Muscle of back (tissue), 13 donors: ENCODE measurements at places on chromosomes 13 and 19.

GRCh38 chr19:49920624-49921363, 8.2 kb upstream of the ATF5 start:
- DNase-seq: no peak

- DNase-seq: no peak
Measured at GRCh38 chr19:19192910-19193423, 909 bp downstream of the RFXANK start.

DNA sequence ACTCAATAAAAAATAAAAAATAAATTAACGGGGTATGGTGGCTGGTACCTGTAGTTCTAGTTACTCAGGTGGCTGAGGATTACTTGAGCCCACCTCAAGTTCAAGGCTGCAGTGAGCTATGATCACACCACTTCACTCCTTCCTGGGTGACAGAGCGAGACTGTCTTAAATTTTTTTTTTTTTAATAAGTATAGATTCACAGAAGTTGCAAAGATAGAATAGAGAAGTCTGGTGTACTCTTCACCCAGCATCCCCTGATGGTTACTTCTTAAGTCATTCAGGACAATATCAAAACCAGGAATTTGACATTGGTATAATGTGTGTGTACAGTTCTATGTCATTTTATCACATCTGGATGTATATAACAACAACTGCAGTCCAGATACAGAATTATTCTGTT, 7.7 kb upstream of the CD22 start:
- no peak for DNase-seq

DNA sequence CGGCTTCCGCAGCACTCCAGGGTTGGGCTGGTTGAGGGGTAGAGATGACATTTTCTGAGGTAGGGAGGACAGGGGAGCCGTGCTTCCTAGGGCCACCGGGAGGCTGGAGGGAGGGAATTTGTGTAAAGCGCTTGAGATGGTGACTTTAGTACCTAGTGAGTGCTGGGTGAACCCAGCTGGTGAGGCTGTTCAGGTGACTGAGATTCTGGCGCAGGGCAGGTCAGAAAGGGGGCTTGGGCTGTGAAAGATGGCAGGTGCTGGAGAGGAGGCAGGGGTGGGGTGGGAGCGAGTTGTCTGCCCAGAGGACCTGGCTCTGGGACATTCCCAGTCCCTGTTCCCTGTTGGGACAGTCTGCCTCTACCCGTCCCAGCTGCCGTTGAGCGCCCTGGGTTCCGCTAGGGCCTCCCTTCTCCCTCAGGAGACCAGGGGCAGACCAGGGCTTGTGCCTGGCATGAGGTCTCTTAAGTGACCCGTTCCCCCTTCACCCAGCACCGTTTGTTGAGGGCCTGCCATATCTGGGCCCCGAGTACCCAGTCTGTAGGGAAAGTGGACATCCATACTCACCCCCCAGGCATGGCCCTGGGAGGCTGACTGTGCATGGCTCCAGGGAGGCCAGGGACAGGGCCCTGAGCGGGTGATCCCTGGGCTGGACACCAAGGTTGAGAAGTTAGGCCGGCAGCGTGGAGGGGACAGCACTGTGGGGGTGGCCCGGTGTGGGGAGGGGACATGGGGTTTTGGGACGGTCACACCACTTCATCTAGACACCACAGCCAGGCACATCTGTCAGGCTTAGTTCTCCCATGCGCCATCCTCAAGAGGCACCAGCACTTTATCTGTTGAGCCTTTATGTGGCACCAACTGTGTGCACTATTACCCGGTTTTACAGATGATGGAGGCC, 5.0 kb downstream of the PTOV1 start:
- no peak for DNase-seq

DNA sequence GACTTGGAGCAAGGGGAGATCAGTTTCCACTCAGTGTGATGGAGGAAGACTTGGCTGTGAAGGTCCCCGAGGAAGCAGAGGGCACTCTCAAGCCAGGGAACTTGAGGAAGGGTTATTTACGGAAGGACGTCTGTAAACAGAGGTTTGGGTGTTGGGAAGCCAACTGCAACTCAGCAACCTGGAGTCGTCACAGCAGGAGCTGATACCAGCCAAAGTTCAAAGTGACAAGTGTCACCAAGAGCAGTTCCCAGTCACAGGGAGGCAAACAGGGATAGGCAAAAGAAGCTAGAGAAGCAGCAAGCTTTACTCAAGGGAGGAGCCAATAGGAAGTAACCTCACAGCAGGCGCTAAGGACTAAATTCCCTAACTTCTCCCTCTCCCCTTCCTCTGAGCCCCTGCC, 205.5 kb downstream of the EFNB2 start:
- DNase-seq: no peak

DNA sequence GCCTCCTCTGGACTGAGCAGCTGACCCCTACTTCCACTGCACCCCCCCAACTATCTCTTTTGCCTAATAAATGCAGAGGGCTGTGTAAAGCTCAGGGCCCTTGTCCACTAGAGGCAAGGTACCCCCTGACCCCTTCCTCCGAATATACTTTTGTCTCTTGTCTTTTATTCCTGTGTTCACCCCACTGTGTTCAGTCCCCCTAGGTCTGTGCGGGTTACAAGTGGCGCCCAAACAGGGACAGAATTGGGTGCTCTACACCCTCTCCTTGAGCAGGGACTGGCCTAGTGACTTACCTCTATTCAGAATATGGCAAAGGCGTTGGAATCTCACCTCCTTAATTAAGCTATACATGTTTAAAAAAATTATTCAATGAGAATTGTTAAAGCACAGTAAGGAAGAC, 15.0 kb downstream of the ZNF350 start:
- peak; percentile 34 for DNase-seq

DNA sequence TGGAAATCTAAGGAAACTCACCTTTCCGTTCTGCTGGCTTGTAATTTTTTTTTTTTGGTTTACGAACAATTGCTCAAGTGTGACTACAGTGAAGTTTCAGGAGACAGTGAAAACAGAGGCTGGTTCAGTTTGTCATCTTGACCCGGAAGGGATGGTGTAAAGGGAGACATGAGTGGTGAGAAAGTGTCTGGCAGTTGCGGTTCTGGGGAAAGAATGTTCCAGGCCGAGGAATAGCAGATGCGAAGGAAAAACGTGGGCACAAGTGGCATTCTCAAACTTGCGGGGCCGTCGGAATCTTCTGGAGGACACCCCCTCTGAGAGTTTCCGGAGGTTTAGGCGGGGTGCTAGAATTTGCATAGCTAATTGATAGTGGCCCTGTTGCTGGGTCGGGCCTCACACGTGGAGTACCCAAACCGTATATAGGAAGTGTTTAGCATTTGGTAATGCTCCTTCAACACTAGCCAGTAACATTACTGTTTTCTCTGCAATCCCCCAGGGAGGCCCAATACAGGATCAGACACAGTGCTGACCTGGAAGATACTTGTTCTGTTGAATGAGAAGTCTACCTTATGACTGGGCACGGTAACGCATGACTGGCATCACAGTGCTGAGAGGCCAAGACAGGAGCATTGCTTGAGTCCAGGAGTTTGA, 2.8 kb upstream of the TNFSF9 start:
- DNase-seq: no peak

DNA sequence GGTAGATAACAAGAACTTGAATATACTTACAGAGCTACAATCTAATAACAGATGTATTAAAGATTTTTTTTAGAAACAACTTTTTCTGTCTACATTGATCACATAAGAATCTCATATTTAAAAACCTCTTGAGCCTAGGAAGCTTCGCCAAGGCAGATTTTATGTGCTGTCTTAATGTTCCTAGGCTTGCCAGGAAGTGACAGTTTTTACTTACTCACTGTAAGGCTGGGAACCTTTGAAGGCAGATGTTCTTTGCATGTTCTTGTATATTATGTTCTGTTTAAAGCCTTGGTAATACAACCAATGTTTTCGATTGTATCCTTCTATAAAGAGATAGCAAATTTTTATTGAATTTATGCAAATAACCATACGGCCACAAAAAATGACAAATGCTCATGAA, 492.7 kb downstream of the GPC5 start:
- peak; percentile 52 for DNase-seq

GRCh38 chr19:37304190-37304883, 66.6 kb upstream of the ZNF527 start:
- peak; percentile 9 for DNase-seq

GRCh38 chr13:92694047-92694446, 532.6 kb upstream of the GPC6 start:
- DNase-seq: no peak

DNA sequence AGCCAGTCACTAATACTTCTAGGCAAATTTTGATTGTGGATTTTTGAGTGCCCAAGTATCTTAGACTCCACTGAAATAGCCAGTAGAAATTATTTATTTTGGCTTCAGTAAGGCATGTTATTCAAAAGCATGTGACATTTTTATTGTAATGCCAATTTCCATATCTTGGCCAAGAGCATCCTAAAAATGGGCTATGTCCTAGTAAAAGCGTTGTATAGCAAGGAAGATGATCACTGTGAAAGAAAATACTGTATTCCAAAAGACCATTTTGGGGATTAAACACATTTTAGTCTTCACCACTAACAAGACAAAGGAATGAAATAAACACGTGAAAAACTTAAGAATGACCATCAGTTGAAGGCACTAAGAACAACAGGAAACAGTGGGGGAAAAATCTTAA, 149.1 kb downstream of the NUFIP1 start:
- DNase-seq: no peak

DNA sequence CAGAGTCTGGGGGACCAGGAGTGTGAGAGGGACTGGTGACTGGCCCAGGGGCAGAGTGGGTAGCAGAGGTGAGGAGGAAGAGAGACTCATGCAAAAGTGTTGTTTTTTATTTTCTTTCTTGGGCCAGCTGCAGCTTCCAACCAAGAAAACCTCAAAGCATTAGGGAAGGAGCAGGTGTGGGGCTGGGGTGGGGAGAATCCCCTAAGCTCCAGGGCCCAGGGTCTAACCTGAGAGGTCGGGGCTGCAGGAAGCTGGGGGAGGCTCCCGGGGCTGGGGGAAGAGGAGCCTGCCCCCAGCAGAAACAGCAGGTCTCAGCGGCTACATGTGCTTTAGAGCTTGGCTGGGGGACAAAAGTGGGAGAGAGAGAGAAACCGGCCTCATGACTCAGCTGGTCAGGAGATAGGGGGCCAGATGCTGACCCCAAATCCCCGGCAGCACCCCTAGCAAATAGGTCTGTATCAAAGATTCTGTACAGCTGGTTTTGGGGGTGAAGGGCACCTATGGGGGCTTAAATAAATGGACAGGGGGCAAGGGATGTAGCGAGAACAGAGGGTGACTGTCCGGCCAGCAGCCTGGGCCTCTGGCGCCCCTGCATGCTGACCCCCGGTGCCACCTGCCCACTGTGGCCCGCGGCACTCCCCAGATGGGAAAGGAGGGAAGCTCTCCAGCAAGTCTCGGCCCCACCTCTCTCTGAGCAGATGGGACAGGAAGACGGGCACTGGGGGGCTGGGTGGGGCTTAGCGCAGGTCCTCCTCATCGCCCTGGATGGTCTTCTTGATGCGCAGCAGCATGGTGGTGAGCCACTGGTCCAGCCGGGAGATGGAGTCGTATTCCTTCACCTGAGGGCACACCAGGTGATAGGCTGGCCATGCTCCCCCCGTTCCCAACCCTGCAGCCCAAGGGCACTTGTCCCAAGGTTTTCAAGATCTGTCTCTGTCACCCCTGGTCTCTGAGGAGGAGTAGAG, 3.8 kb upstream of the KPTN start:
- no peak for DNase-seq

GRCh38 chr19:33507021-33507956, 14.3 kb downstream of the PEPD start:
- no peak for DNase-seq

- no peak for DNase-seq
Measured at GRCh38 chr13:51974482-51974881, 36.8 kb downstream of the ATP7B start.

DNA sequence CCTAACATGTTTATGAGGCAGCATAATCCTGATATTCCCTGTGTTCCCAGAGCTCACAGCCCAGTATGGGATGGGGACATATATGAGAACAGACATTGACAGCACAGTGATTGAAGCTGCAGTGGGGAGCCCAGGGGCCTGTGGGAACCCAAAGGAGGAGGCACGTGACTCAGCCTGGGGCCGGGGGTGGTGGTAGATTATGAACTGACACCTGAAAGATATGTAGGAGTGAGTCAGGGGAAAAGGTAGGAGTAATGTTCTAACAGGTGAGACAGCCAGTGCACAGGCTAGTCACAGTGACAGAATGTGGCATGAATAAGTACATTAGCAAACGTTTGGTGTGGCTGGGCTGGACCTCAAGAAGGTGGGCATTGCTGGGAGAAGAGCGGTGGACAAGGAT, 29.0 kb downstream of the CKM start:
- no peak for DNase-seq

- DNase-seq: no peak
Measured at GRCh38 chr13:71851498-71852409, 15.2 kb downstream of the DACH1 start.

GRCh38 chr13:46022481-46022880, 30.1 kb downstream of the ZC3H13 start:
- DNase-seq: no peak

DNA sequence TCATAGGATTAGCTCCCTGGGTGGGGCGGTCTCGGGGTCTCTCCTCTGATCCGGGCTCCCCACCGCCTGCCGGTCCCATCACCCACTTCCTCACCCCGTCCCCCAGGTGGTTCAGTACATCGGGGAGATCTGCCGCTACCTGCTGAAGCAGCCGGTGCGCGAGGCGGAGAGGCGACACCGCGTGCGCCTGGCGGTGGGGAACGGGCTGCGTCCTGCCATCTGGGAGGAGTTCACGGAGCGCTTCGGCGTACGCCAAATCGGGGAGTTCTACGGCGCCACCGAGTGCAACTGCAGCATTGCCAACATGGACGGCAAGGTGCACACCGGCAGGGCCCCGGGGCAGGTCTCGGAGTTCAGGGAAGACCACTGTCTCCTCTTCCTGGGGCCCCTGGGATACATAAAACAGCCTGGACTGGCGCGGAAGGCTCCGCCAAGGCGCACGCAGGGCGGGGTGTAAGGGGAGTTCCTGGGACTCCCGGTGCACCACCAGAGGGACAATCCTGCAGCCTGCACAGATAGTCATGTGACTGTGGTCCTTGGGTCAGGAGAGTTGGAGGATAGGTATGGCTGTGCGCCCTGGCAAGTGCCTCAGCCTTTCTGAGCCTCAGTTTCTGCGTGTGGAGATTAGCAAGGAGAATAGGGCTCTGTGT, 14.2 kb upstream of the PGLS start:
- DNase-seq: no peak

DNA sequence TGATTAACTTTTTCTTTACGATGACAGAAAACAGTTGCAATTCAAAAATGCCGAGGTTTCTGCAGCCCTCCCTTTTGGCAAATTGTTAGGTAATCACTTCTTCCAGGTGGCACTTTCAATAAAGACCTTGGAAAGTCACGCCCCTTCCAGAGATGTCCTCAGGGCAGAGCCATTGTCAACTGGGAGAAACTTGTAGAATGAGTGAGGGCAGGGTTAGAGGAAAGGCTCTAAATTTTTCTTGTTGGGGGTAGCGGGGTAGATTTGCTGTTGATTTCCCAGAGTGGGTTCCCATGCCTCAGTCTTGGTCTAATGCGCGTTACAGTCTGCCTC, 421.1 kb downstream of the FGF9 start:
- no peak for DNase-seq

DNA sequence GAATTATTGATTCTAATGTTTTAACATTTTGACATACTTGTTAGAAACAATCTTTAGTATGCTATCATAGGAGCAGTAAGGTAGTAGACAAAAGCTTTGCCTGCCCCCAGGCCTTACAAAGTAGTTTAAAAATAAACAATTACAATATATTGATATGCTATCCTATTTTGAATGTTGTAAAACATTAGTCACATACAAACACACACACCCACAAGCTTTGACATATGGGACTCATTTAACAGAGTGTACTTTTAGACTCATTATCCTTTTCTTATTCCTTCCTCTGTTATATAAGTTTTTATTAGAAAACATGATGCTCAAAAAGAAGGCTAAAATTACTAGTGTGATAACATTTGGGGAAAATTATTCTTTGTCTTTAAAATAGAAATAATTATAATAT, 33.5 kb downstream of the UCHL3 start:
- no peak for DNase-seq

- DNase-seq: no peak
Measured at GRCh38 chr13:30647824-30648521, 30.3 kb downstream of the USPL1 start.
